ENCODE measurements at places on chromosomes 7 and 10.
A peak's percentile ranks its signal among the peaks of the same experiment; 100 is the strongest.

GRCh38 chr10:3235996-3236510 lies 63.5 kb upstream of the PITRM1 start:
- DNase-seq, result no peak

- no peak for DNase-seq
Measured at GRCh38 chr7:64619705-64620104, 46.2 kb upstream of the ZNF107 start.

DNA sequence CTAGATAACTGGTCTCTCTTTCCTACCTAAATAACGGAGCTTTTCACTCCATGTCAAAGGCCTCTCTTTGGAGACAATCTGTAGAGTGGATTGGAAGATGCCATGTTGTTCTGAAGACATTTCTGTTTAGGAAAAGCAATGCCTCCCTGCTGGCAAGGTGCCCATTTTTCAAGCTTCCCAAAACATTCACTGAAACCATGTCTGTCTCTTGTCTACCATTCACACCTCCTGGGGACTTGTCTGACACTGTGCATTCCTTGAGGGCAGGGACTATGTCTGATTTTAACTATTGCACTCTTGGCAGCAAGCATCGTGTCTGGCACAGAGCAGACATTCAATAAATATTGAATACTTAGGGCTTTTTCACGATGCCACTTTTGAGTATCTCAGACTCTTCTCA lies 528.9 kb upstream of the NRP1 start:
- DNase-seq, result no peak

GRCh38 chr7:29408841-29409243 lies 154.8 kb upstream of the PRR15 start:
- DNase-seq, result peak; percentile 76

GRCh38 chr10:48496831-48497779 lies 107.8 kb downstream of the ARHGAP22 start:
- DNase-seq, result no peak

- no peak for DNase-seq
Measured at GRCh38 chr7:28613262-28613661, 200.9 kb downstream of the CREB5 start.

DNA sequence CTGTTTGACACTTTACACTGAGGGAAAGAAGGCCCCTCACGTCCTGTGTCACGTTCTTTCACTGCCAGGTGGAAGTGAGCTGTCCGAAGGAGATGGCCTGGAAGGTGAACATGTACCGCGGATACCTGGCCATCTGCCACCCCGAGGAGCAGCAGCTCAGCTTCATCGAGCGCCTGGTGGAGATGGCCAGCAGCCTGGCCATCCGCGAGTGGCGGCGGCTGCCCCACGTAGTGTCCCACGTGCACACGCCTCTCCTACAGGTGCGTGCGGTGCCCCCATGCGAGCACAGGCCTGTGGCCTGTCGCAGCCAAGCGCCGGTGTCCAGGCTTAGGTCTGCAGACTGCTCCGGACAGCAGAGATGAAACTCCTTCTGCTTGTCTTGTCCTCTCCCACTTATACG lies 103.4 kb downstream of the TRRAP start:
- no peak for DNase-seq

DNA sequence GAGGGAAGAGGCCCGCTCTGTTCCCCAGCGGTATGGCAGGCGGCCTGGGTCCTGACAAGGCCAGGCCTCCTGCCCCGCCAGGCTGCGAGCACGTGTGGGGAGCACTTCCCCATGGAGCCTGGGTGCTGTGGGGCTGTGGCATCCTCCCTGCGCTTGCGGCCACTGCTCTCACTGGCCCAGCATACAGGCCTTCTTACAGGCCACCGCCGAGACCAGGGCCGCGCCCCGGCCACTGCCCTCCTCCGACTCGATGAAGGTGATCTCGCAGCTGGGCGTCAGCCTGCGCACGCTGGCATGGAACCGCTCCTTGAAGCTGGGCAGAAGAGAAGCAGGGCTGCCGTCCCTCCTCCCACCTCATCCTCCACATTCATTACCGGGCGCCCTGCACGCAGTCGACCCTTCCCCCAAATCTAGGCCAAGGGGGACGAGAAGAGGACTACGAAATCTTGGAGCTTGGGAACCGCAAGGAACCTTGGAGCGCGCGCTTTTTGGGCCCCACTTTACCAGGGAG lies 3.9 kb upstream of the MYL7 start:
- DNase-seq, result no peak

GRCh38 chr10:110358869-110359629 lies 54.3 kb upstream of the SMNDC1 start:
- no peak for DNase-seq

- DNase-seq, result no peak
Measured at GRCh38 chr7:5360451-5360850, 63.2 kb downstream of the TNRC18 start.

GRCh38 chr10:113820507-113820906 lies 33.4 kb downstream of the DCLRE1A start:
- DNase-seq, result no peak

- DNase-seq, result no peak
Measured at GRCh38 chr10:120540486-120540885, 83.5 kb downstream of the PLPP4 start.

- DNase-seq, result no peak
Measured at GRCh38 chr7:155163696-155164095, 93.6 kb downstream of the HTR5A start.

DNA sequence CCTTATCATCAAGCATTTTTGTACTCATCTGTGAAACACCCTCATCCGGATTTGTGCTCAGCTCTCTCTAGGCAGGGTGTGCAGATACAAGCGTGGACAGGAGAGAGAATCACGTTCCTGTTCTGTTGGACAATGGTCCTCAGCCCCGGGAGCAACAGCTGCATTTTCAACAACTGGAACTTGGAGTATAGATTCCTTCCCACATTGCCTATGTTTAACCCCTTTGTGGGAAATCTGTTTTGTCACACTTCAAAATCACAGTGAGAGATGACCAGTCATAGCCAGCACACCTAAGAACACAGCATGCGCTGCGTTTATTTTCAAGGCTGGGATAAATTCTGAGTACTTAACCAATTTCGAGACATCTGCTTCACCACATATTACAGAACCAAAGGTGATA lies 32.5 kb downstream of the MAP3K8 start:
- no peak for DNase-seq

- DNase-seq, result no peak
Measured at GRCh38 chr10:48361176-48361575, 54.7 kb downstream of the MAPK8 start.

DNA sequence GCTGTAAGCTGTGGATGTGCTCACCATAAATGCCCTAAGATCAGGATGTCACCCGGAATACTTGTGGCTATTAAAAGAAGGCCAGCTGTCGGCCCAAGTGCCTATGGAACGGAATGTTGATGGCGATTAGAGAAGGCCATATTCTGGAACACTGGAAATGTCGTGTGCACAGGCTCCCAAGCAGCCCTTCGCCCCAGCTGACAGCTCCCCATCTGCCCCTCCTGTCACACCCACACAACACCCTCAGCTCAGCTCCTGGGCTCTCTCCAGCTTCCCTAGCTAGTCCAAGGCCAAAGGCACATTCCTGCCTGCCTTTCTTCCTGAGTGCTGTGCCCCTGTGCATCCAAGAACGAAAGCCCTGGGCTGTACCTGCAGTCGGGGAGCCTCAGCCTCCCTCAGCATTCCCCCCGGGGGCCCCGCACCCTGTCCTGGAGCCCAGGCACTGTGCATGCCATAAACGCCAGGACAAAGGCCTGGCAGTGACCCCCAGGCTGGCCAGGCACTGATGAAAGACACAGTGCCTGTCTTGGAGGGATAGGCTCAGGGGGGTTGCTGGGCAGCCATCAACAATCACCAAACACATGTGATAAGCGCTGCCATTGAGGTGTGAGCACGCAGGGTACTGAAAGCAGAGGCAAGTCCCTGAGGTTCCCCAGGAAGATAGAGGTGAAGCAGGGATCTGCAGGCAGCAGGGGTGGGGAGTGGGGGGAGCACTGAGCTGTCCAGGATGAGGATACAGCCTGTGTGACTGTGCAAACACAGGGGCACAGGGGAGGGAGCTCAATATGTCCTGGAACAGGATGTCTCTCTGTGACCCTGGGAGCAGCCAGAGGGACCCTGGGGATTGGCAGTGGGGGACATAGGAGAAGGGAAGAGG lies 3.7 kb upstream of the LDB3 start:
- DNase-seq, result no peak

DNA sequence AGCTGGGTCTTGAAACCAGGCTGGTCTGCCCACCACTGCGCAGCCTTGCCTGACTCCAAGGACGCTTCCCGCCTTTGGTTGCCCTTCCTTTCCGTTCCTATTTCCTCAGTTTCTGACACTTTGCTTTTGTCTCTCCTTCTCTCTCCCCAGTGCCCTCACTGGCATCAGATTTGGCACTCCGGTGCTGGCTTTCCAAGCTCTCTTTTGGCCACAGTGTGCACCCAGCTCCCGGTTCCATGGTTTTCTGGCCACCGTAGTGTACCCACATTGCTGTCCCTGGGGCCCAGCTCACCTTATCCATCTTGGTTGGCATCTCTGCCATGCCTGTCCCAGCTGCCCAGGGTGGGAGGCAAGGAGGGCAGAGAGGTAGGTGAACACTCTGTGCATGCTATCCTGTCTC lies 142.2 kb downstream of the PLXNA4 start:
- DNase-seq, result no peak

DNA sequence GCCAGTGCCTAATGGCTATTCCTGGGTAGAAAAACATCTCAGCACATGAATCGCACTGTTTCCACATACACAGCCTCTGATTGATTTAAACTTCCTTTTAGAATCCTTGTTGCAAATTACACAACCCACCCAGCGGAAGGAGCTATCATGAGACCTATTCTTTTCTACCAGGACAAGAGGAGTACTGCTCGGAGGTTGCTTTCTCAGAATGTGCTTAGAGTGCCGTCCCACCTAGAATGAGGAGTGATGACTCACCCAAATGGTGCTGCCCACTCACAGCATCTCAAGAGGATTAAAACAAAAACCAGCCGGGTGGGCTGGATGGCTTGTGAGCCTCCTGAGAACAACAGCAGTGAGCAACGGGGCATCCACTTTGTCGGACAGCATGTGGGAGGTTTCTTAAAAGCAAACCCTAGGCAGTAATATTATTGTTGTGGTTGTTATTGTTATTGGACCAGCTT lies 128.9 kb downstream of the DGKI start:
- no peak for DNase-seq

GRCh38 chr7:34362621-34363020 lies 295.4 kb upstream of the NPSR1 start:
- no peak for DNase-seq

- no peak for DNase-seq
Measured at GRCh38 chr10:44245601-44245938, 139.3 kb downstream of the CXCL12 start.

DNA sequence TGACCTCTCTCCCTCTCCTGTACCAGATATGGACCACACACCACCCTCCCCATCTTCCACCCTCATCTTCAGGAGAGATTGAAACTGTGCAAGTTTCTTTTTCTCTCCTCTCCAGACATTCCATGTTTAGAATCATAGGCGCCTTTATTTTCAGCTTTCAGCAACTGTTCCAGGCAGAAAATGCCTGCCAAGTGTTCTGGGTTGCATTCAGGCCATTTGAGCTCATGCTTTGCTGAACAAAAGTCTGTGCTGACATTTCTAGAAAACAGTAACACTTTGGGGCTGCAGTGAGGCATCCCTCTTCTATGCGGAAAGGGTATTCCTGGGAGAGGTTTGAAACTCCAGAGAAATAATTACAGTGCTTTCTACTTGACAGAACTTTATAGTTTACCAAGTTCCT lies 361.7 kb downstream of the GPAM start:
- no peak for DNase-seq

DNA sequence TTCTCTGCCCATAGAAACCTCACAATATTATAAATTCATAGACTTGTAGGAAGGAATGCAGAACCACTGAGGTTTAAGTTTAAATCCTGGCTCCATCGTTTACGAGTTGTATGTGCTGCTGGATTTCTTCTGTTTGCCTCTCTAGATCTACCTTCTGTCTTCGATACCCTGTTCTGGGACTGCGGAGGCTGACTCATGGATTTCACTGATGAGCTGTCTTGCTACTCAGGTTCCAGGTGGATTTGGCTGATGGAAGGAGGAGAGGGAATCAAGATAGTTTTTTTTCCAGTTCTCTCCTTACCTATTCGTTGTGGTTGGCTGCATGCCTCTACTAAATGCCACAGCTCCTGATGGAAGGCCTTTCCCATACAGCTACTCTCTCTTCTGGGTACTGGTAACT lies 375.8 kb downstream of the REEP3 start:
- DNase-seq, result no peak

DNA sequence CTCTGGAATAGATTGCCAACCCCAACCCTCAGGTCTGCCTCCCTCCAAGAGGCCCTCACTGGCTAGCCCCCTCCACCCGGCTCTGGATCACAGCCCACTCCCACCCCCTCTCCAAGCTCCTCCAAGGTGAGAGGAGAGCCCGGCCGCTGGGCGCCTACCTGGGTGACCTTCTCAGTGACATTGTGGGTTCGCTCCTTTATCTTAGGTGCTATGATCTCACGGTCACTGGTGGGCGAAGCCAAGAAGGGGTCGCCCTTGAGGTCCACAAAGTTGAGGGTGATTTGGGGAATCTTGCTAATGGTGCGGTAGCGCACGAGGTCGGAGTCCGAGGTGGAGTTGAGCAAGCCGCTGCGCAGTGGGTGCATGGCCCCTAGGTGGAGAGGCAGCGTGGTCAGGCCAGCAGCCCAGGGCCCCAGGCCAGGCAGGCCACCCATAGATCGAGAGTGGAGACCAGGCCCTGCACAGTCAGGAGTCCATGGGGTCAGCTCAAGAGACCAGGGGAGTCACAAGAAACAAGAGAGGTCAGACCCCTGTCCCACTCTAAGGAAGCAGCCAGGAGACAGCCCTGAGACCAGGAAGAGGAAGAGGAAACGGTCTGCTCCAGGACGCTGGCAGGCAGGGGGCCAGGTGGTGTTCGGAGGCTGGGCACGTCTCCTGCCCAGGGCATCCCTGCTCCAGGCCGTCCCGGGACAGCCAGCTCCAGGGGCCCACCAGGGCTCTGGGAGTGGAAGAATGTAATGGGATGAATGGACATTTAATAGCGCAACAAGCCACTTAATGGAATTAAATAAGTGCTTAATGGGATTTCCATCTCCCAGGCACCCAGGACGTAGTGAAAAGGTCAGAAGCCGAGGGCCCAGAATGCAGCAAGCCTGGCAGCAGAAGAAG lies 20.7 kb downstream of the KCNH2 start:
- no peak for DNase-seq

GRCh38 chr10:27482984-27483956 lies 20.8 kb upstream of the RAB18 start:
- DNase-seq, result no peak

DNA sequence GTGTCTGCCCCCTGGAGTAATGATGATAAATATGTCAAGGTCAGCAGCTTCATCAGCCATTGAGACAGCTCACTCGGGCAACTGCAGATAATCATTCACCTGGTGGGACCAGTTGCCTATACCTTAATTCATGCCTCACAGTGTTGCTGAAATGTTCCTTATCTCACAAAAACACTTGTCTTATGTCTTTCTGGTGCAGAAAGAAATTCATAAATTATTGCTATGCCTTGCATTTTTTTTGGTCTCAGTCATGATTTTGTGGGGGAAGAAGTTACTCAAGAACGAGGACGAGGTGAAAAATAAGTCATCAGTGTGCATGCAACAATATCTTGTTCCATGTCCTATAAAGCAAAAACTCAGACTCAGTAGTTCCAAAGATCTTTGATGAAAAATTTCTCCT lies 16.0 kb downstream of the TRIL start:
- DNase-seq, result no peak
